NCI-H524 (cell line): ENCODE measurements at places on chromosomes 16 and 17.
A peak's percentile ranks its signal among the peaks of the same experiment; 100 is the strongest.

DNA sequence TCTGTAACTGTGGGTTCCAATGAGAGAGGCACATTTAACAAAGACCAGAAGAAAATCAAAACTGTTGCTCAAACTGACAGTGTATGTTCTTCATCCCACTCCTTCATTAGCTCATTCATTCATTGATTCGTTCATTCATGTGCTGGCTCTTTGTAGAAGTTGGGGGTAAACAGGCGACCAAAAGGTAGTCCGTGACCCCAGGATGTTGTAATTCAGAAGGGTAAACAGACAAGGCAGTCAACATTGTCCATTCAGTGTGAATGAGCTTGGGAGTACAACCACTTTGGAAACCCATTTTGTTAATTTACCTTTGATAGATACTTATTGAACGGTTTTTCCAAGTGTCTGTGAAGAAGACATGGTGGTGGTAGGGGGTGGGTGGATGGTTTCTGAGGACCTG is 26.1 kb downstream of the CDH13 start:
- no peak for DNase-seq

DNA sequence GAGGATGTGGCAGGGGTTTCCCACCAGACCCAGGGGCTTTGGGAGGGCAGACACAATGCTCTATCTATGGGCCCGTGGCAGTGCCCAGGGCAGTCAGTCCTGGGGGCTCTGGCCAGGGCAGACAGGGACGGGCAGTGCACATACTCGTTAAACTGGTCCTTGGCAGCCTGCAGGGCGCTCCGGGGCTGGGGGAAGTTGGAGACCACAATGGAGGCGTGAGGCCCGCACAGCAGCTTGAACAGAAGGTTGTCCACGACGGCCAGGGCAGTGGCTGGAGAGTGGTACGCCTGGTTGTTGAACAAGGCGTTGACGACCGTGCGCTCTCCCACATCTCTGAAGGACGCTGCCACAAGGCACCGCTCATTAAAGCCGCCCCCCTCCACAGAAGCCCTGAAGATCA is 18.6 kb upstream of the RNPS1 start:
- no peak for DNase-seq

- no peak for DNase-seq
These were observed 75.2 kb downstream of the RBFOX3 start for GRCh38 chr17:79535728-79536025.

- no peak for DNase-seq
These were observed 24.5 kb downstream of the UNC13D start for GRCh38 chr17:75819678-75820077.

- DNase-seq: no peak
These were observed 16.2 kb upstream of the CD300A start for GRCh38 chr17:74450231-74450630.

GRCh38 chr17:78335209-78335608 is 24.7 kb downstream of the SOCS3 start:
- no peak for DNase-seq

DNA sequence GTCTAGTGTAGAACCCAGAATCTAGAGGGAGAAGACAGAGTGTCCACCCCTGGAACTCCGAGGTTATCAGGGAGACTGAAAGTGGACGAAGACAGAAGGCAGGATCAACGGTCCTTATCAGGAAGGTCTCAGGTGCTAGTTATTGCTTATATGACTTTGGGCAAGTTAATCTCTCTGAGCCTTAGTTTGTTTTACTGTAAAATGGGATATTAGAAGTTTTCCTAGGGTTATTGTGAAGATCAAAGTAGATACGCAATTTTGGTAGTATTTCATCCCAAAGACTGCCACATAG is 1.2 kb downstream of the RNF167 start:
- DNase-seq: no peak

DNA sequence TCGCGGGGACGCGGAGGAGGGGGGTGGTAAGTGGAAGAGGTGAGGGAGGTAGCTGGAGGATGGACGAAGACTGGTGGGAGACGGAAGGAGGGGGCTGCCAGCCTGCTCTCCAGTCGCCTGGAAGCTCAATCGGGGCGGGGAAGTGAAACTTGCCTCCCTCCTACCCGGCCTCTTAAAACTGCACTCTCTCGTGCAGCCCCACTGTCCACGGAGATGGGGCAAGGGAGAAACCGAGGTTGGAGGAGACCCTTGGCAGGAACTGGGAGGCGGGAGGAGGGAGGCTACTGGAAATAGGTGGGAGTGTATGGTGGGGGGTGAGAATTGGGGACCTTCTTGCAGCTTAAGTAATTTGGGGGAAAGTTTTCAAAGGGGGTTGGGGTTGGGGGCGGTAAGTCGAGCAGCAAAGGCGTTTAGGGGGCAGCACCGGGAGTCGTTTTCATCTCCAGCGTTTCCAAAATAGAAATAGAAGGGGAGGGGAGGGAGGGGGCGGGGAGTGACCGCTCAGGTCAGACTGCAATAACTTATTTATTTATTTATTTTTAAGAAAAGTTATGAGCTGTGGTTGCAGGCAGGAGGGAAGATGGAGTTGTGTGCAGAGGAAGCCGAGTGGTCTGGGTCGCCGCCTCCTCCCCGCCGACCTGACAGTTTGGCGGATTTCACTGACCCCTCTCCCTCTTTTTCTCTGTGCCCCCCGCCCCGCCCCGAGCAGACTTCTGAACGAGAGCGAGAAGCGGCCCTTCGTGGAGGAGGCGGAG is 1.4 kb downstream of the SOX9 start:
- no peak for DNase-seq

- no peak for DNase-seq
These were observed 53.0 kb downstream of the WNT3 start for GRCh38 chr17:46765453-46765852.

DNA sequence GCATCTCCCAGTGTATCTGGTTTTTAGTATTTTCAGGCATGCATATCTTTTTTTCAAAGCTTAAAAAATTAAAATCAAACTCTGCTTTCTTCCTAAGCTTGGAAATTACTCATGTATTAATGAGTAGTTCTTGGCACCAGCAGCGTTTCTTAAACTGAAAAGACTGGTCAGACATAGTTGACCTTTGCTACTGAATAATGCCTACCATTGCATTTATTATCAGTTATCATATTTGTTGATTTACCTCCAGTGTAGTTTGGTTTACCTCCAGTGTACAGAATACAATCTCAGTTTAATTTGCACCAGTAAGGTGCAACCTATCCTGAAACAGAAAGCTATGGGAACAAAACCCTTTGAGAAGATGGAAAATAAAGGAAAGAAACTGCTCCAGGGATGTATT is 34.5 kb upstream of the EVI2A start:
- DNase-seq: no peak

GRCh38 chr16:87053016-87053982 is 263.9 kb downstream of the C16orf95 start:
- no peak for DNase-seq

DNA sequence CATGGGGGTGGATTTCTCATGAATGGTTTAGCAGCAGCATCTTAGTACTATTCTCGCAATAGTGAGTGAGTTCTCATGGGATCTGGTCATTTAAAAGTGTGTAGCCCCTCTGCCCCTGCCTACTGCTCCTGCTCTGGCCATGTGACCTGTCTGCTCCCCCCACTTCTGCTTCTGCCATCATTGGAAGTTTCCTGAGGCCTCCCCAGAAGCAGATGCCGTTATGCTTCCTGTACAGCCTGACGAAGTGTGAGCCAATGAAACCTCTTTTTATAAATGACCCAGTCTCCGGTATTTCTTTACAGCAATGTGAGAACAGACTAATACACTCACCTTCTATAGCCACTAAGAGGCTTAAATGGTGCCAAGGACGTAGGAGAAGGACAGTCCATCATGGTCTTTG is 51.5 kb downstream of the NOL11 start:
- DNase-seq: no peak

DNA sequence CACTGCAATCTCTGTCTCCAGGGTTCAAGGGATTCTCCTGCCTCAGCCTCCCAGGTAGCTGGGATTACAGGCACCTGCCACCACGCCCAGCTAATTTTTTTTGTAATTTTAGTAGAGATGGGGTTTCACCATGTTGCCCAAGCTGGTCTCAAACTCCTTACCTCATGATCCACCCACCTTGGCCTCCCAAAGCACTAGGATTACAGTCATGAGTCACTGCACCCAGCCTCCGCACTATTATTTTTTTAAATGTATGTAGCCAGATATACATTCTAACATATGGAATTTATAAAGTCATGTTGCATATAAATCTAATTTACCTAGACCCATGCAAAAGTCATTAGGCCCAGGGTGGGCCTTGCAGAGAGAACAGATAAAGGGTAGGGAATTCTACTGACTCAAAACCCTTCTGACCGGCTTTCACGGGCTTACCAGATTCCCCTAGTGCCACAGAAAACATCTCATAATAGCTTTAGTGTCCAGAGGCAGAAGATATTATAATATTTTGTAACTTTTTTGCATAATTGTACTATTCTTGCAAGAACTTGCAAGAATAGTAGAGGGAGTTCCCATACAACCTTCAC is 20.5 kb upstream of the HELZ start:
- no peak for DNase-seq

- no peak for DNase-seq
These were observed 3.3 kb upstream of the TMEM235 start for GRCh38 chr17:78228176-78228575.

DNA sequence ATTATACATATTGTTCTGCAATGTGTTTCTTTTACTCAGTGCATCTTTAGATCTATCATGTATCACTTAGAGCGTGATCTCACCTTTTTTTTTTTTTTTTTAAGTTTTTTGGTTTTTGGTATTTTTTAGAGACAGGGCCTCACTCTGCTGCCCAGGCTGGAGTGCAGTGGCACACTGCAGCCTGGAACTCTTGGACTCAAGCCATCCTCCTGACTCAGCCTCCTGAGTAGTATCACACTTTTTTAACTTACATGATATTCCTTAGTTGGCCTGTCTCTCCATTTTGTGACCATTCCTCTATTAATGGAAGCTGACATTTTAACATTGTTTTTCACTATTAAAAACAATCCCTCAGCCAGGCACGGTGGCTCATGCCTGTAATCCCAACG is 4.7 kb upstream of the MPO start:
- no peak for DNase-seq

- no peak for DNase-seq
These were observed 22.8 kb downstream of the CCDC102A start for GRCh38 chr16:57513371-57514102.

DNA sequence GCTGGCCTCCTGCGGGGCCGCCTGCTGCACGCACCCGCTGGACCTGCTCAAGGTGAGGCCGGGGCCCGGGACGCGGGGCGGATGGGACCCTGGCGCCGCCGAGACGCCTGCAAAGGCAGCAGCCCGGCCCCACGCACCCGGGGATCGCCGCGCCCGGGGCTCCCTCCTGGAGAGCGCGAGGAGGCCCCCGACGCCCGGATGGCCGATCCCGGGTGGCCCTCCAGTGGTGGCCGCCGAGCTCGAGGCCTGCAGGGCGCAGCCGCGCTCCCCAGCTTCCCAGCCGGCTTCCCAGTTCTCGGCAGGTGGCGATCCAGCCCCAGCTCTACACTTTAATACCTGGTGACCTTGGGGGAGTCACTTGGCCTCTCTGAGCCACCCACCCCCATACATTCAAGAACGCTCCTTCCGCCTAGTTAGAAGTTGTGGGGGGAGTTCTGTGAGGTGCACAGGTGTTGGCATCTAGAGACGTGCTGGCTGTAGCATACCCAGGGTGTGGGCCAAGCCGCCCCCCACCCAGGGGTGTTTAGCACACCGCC is 452 bp downstream of the SLC25A10 start:
- DNase-seq: peak; percentile 74

DNA sequence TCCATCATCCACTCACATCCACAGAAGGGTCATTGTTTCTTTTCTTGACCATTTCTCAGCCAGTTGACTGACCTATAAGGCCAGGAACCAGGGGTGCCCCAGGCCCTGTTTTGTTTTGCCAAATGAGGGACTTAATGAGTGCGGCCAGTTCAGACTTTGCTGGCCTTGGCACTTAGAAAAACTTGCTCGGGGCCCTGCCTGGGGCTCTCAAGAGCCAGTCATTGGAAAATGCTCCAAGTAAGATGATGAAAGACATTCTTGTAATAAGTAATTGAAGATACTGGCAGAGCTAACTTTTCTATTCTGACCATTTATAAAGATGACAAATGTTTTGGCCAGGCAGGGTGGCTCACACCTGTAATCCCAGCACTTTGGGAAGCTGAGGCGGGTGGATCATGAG is 29.0 kb upstream of the CLEC18B start:
- DNase-seq: no peak

DNA sequence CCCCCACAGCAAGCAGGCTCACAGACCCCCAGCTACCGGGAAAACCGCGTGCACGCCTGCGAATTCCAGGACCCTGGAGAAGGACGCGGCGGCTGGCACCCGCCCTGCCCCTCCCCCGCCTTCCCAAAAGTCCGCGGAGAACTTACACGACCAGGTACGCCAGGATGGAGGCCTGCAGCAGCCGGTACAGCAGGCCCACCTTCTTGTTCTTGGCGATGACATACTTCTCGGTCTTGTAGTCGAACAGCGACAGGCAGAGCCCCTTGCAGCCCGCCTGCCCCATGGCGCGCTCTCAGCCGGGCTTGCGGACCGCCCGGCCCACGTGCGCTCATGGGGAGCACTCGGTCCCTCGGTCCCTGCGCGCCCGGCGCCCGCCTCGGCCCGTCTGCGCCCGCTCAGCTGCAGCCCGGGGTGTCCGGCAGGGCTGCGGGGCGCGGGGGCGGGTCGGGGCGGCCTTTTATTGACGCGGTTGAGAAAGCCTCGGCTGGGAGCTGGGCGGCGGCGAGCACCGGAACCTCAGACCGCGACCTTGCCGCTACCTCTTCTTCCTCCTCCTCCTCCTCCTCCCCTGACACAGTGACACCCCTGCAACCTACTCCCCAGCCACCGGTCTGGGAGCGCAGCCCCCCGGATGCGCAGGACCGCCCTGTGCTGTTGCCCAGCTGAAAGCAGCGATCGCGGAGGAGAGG is at the start of gene P2RX5:
Gene P2RX5, minus strand, starts transcription at position 433 of the 689 bp plus-strand sequence. Its CDS starts 150 bp downstream, at position 283.
- DNase-seq: no peak

DNA sequence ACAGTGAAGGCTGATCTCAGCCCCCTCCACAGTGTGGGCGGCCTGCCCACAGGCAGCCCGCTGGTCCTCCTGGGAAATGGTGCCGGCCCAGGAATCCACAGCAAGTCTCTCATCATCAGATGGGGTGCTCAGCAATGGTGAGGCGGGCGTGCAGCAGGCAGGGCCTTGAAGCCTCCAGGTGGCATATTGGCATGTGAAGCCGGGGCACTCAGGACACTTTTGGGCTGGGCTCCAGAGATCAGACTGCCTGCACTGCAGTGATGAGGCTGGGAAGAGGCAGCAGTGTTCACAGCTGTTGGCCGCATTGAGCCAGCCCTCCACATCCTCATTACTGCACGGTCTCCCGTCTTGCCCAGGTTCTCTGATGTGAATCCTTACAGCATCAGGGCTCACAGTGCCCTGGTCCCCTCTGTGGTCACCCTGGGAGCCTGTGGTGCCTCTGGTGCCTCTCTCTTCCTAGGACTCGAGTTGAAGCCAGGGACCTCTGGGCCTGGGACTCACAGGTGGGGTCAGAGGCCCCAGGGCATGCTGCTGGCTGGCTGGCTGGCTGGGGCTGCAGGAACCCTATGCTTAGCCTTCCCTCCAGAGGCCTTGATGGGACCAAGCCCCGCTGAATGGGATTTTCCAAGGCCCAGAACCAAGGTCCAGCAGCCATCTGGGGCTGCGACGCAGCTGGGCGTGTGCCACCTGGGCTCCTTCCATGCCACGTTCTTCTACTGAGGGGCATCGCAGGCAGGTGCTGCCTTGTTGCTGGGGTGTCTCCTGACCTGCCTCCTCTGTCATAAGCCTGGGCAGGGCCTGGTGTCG is 48.6 kb downstream of the TNFRSF13B start:
- DNase-seq: no peak

GRCh38 chr17:44909681-44910144 is 5.6 kb downstream of the GFAP start:
- DNase-seq: no peak
